Activated T-cell treated with anti-CD3 and anti-CD28 coated beads for 24 hours (primary cell): ENCODE measurements at places on chromosomes 12 and 14.

DNA sequence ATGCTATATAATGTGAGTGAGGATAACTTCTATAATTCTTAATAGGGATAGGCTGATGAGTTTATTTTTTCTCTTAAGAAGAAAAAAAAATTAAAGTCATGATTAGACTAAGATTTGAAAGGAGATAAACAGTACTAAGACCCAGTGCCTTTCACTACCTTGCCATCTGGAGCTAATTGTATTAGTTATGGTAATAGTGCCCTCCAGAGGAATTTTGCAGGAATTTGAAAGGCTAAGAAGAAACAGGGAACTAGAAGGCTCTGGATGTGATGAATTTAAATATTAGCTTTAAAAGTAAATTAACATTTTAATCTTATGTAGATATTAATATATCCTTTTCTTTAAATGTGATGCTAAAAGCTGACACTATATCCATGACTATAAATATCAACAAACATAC, 36.6 kb upstream of the PIK3C2G start:
- DNase-seq: no peak

DNA sequence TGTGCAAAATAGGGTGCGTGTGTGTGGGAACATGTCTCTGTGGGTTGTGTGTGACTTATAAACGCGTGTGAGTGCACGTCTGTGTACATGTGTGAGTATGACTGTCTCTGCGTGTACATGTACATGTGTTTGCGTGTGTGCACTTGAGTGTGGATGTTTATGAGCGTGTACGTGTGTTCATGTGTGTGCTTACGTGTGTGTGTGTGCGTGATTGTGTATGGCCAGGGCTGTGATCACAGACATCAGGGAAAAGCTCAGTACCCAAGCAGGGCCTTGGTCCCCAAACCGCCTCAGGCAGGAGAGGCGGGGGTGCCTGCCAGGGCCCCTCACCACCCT, 326.3 kb upstream of the DIO3 start:
- no peak for DNase-seq

GRCh38 chr12:120342175-120343038, 14.8 kb upstream of the PLA2G1B start:
- DNase-seq: no peak

GRCh38 chr12:109656743-109657142, 56.9 kb upstream of the FAM222A start:
- no peak for DNase-seq

DNA sequence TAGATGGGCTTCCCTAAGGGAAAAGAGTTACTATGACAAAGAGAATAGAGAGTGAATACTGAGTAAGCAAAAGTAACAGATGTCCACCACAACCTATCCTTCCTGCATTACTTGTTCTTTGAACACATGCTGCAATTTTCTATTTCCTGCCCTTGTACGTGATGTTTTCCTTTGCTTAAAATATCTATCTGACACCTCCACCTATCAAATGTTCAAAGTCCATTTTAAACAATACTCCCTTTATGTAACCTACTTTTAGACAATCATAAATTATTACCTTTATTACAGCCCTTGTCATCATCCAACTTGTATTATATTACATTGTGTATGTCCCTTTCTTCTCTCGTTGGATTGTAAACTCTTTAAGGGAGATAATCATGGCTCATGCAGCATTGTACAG, 147.2 kb upstream of the DYRK2 start:
- no peak for DNase-seq

GRCh38 chr12:22808860-22809259, 183.9 kb downstream of the ETNK1 start:
- no peak for DNase-seq

DNA sequence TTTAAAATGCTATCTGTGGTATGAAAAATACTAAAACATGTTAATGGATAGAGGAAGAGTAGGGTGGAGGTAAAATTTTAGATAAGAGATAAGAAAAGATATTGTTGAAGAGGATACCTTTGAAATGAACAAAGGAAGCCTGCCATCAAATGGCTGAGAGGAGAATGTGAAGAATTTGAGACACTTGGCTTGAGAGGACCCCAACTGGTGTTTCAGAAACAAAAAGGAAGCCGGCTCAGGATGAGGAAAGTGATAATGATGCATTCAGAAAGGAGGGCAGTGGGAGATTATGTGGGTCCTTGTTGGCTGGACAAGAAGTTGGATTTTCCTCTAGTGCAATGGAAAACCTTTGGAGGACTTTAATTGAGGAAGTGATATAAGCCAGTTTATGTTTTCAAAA, 264.4 kb downstream of the DUSP6 start:
- DNase-seq: no peak

GRCh38 chr14:38070061-38070588, 137.6 kb upstream of the SSTR1 start:
- DNase-seq: no peak

GRCh38 chr12:52579468-52580465, 6.1 kb upstream of the KRT74 start:
- DNase-seq: no peak

DNA sequence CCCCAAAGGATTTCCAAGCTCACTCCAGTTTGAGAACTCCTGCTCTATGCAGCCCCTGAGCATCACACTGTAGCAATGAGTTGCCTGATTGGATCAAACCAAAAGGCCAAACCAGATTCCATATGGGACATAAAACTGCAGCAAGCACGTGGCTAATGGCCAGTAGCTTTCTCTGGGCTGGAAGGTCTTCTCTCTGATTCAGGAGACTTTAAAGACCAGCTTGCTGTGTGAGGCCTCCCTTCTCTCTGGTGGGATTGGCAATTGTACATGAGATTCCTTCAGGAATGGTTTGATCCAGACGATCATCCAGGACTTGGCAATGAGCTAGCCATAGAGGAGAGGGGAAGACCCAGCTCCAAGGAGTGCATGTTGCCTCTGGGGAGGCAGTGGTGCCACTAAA, 50.2 kb downstream of the WSCD2 start:
- no peak for DNase-seq

DNA sequence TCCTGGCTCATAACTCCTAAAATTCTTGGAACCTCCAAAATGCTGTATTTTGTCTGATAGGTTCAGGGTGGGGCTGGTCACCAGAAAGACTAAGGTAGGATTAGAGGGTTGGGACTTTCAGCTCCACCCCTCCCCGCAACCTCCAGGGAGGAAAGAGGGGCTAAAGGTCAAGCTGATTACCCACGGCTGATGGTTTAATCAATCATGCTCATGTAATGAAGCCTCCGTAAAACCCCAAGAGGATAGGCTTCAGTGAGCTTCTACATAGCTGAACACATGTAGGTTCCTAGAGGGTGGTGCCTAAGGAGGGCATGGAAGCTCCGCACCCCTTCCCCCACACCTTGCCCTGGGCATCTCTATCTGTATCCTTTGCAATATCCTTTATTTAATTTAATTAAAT, 60.0 kb downstream of the DGLUCY start:
- no peak for DNase-seq

GRCh38 chr14:69131176-69131575, 21.7 kb downstream of the DCAF5 start:
- DNase-seq: no peak

GRCh38 chr14:33707716-33708115, 243.2 kb downstream of the EGLN3 start:
- no peak for DNase-seq

DNA sequence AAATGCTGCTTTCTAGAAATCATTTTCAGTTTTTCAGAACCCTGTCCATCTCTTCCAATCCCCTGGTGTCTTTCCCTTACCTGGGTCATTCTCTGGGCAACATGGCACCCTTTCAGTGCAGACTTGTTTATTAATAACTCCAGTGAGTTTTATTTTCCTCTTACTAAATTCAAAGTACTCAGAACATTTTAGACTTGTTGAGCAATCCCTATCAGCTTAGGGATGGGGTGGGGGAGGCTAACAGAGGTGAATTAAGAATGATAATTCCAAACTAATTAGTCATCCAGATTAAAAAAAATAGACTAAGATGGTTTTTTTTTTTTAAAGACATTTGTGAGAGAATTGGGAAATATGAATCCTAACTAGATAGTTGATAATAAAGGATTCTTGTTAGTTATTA, 10.7 kb downstream of the GPRC5A start:
- no peak for DNase-seq

DNA sequence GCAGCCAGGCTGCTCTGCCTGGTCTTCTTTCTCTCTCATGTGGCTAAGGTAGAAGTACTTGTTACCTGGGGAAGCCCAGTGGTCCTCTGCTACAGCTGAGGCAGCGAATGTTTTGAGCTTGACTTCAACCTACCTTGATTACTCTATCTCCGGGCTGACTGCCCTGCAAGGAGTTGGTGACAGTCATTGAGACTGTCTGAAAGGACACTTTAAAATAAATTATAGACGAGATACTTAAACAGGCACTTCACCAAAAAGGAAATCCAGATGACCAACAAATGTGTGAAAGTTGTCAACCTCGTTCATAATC, 474 bp upstream of the CIT start:
- DNase-seq: no peak

DNA sequence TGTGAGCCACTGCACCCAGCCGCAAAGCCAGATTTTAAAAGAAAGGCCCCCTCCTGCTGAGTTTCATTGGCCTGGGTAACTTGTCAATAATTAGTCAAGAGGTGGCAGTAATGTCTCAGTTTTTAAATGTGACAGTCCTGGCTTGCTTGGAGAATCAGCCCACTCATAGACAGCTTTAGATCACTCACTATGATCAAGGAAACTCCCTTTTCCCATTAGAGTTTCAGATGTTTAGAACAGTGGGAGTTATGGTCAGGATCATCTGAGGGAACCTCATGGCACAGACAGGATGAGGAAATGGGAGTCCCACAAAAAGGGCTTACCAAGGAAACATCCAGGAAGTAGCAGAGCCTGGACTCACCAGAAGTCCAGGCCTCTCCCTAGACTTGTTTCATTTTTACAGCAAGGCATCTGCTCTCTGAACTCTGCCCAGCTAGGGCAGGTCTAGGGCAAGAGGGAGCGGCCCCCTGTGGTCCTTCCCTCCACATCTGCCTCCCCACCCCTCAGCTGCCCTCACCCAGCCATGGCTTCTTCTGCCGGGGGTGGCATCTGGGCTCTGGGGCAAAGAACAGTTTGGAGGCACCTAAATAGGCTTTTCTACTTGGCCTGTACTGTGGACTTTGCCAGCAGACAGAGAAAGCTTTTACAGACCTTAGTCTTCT, 11.2 kb downstream of the BCL2L14 start:
- DNase-seq: no peak

- no peak for DNase-seq
These were observed 50.8 kb upstream of the ISM2 start for GRCh38 chr14:77549451-77549850.

DNA sequence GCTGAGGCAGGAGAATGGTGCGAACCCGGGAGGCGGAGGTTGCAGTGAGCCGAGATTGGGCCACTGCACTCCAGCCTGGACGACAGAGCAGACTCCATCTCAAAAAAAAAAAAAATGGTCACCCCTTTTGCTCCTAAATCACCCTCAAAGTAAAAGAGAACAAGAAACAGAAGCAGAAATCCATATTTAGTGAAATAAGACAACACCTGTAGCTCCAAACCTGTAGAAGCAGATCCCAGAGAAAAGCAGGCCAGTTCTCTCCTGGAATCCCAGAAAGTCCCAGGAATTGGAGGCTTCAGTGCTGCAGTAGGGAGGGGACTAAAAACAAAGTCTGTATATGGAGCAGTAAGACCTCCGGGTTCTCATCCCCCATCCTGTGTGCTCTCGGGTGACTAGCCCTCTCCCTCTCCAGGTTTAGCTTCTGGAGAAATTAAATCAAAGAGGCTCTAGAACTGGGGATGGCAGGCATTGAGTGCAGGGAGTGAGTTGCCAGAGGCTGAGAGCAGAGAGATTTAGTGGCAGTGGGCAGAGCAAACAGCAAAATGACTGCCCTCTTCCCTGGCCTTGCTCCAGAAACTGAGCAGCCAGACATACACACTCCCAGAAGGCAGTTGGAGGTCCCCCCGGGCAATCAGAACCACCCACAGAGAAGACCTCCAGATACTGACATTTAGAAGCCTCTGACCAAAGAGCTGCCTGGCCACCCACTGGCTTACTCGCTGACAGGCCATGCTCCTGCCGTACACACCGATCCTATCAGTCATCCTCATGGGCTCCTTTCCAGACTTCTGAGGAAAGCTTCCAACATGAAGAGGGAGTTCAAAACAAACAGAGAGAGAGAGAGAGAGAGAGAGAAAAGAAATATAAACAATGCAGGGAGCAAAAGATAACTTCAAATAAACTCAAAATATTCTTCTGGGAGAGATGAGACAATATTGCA, 6.3 kb upstream of the MLXIP start:
- DNase-seq: no peak

GRCh38 chr14:100576091-100577085, 10.8 kb downstream of the BEGAIN start:
- DNase-seq: no peak

DNA sequence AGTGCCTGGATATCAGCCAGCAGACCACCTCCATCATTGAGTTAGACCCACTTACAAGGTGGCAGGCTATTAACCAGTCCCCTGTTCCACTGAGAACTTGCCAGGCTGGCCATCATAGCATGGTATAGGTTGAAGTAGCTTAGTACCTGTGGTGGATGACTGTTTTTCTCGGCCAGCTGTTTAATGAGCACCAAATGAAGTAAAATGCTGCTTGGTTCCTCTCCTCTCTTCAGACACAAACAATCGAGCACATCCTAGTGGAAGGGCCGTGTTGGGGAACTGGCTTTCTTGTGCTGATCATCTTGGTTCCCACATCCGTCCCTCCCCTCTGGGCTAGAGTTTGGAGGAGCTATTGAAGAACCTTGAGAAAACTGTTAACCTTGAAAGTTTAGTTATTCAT, 486.2 kb downstream of the RAD51B start:
- no peak for DNase-seq

DNA sequence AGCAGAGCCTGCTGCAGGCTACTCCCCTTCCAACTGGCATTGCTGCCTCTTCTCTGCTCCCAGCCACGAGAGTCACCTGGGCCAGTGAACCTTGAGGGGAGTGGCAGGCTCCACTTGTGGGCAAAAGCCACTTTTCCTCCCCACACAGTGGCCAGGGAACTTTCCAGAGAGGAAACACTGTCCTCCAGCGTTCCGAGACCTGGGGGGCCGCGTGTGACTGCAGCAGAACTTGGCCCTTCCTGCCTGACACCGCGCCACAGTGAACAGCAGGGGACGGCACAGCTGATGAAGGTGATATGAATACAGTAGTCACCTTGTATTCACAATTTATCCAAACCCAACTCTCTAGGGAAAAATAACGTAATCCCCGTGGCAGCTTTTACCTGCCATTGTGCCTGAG, 114.9 kb downstream of the PIWIL1 start:
- DNase-seq: no peak

- no peak for DNase-seq
These were observed 52.4 kb downstream of the CLMN start for GRCh38 chr14:95267306-95267705.

DNA sequence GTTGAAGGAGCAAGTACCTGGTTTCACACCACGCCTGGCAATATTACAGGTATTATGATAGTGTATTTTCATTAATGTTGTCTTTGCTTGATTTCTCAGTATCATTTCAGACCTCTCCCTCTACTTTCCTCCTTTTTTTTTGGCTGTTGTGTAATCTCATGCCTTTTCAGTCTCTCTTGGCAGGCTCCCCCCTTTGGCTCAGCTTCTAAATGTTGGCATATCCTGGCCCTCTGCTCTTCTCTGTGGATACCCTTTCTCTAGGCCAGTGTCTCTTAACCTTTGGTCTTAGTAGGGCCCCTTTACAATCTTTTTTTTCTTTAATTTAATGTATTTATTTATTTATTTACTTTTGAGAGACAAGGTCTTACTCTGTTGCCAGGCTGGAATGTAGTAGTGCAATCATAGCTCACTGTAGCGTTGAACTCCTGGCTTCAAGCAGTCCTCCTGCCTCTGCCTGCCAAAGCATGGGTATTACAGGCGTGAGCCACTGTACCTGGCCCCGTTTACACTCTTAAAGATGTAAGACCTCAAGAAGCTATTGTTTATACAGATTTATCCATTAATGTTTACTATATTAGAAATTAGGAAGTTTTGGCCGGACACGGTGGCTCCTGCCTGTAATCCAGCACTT, 12.8 kb downstream of the MTHFD1 start:
- DNase-seq: no peak
